Pancreas (tissue), 10 donors: ENCODE measurements at places on chromosomes 4 and X. TPM values are rescaled to one million over a fixed set of nuclear protein-coding genes. Genes with fewer than 3 reads are reported as not detected.

GRCh38 chr4:84647312-84647884, 64.5 kb downstream of the CDS1 start:
- H3K36me3 ChIP-seq: no peaks in the 10 kb centered on the region
- no peak for DNase-seq
- H3K27ac ChIP-seq: no peak overlapping the region
- no peak overlapping the region for H3K4me3 ChIP-seq

- no peak overlapping the region for H3K4me3 ChIP-seq
- H3K36me3 ChIP-seq: no peaks in the 10 kb centered on the region
- H3K27ac ChIP-seq: no peak overlapping the region
- DNase-seq: no peak
Observed at GRCh38 chr4:186170966-186171365, 20.4 kb upstream of the CYP4V2 start.

GRCh38 chrX:13128104-13128503, 83.7 kb upstream of the FAM9C start:
- no peak overlapping the region for H3K27ac ChIP-seq
- H3K4me1 ChIP-seq: no peaks in the 10 kb centered on the region
- DNase-seq: no peak

GRCh38 chr4:147354237-147354636, 126.7 kb upstream of the EDNRA start:
- H3K36me3 ChIP-seq: no peaks in the 10 kb centered on the region
- no peak for DNase-seq
- no peaks in the 10 kb centered on the region for H3K27me3 ChIP-seq
- H3K4me1 ChIP-seq: no peaks in the 10 kb centered on the region

- no peak overlapping the region for H3K4me3 ChIP-seq
- H3K36me3 ChIP-seq: no peaks in the 10 kb centered on the region
- H3K27ac ChIP-seq: no peak overlapping the region
- no peaks in the 10 kb centered on the region for H3K4me1 ChIP-seq
Observed at GRCh38 chr4:145533001-145533400, 51.3 kb downstream of the SMAD1 start.

Gene MID1
- 19.2 TPM for total RNA-seq

Gene PABPC5
- 0.09 TPM for total RNA-seq

- no peak overlapping the region for H3K4me3 ChIP-seq
- no peaks in the 10 kb centered on the region for H3K27me3 ChIP-seq
- H3K4me1 ChIP-seq: no peaks in the 10 kb centered on the region
- no peak overlapping the region for H3K27ac ChIP-seq
Observed at GRCh38 chr4:160009656-160010493, 907.0 kb downstream of the RAPGEF2 start.
